ENCODE measurements at places on chromosomes 3 and 15.

DNA sequence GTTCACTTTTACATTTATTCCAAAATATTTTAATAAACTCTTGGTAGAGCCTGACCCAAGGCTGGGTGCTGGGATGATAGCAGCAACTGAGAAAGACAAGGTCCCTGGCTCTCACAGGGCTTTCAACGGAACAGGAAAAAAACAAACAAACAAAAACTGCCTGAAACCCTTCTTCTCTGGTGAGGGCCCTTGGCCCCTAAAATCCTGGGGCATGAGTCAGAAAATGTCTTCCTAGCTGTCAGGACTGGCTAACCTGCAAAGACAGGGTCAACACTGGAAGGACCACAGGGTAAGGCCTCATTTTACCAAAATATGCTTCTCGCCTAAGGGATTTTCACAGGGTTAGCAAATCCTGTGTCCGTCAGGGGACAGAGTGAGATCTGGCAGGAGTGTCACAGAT is 45.7 kb upstream of the WNT5A start:
- DNase-seq, result no peak

DNA sequence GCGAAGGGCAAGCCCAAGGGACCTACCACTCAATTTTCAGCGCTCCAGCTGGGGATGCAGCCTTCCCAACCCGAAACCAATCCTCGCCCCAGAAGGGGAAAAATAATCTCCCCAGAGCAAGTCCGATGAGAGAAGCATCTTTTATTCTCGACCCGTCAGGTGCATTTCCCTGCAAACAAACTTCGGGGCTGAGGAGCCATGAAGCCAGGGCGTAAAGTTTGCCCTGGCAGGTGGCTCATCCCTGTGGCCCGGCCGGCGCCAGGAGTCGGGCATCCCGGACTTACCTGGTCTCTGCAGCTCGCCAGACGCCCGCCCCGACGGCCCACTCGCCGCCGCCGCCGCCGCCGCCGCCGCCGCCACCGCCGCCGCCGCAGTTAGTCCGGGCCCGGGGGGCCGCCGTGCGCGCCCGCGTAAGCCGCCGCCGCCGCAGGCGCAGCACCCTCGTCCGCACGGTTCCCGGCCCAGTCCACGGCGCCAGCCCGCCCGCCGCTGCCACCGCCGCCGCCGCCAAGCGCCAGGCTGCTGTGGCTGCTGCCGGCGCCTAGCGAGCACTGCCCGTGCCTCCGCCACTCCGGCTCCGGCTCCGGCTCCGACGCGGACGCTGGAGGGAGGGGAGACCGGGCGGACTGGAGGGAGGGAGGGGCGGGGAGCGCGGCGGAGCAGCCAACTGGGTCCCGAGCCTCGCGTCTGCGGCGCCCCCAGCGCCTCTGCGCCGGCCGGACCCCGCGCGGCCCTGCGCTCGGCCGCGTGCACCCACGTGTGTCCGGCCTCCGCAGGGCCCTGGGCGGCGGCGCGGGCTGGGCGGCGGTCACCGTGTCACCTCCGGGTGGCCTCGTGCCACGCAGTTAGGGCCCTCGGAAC is at the start of gene CNTN3:
TSS of gene CNTN3 (minus strand) at position 553 of the 861 bp plus-strand sequence. CDS start 93,547 bp downstream, outside the sequence.
- DNase-seq, result no peak

GRCh38 chr15:76380249-76380648 is 43.7 kb downstream of the ISL2 start:
- no peak for DNase-seq

- DNase-seq, result peak; percentile 54
Measured at GRCh38 chr3:161069511-161070251, 35.5 kb downstream of the B3GALNT1 start.

GRCh38 chr3:75012791-75013331 is 398.4 kb upstream of the CNTN3 start:
- DNase-seq, result no peak

GRCh38 chr15:85964471-85964870 is 115.2 kb upstream of the AGBL1 start:
- no peak for DNase-seq

Measured in AG09309 (cell line).